ENCODE measurements at places on chromosomes 1 and 21.

DNA sequence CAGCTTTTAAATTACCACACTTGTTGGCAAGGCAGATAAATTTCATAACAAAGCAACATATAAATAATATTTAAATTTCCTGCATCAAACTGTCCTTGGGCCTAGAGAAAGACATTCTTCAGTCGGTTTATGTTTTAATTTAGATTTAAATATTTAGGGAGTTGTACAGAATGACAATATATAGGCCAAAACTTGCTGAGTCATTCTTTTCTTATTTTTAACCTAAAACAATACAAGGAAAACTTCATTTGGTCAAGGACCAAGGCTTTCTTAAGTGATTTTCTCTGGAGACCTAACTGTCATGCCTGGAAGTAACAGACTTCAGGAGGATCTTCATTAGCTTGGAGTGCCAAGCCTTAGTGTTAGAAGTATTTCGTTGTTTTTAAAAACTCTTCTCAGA, 5.6 kb downstream of the MAP10 start:
- no peak for DNase-seq

DNA sequence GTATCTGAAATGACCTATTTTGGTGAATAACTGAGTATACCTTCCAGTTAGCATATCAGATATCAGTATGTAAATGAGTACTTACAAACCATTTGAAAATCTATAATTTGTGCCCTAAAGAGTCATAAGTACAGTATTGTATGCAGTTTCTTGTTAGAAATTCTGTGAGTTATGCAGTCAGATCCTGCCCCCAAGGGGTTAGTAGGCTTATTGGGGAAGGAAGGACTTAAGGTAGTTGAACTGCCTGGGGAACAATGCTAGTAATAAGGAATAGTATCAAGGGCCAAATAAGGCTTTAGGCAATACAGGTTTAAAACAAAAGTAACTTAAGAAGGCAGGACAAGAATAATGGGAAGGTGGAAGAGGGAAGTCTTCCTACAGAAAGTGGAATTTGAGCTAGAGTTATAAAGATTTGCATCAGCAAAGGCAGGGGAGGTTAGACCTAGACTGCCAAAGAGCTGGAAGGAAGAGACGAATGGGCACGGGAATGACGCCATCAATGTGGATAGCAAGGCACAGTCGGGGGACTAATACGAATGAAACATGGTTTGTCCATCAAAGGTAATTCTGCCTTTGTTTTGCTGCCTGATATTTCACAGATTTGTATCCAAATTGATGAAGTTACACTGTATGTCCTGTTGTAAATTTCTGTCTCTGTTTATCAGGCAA, 182.9 kb upstream of the DPYD start:
- DNase-seq = peak; percentile 65

- DNase-seq = no peak
Measured at GRCh38 chr21:42200906-42201614, 17.9 kb upstream of the ABCG1 start.

DNA sequence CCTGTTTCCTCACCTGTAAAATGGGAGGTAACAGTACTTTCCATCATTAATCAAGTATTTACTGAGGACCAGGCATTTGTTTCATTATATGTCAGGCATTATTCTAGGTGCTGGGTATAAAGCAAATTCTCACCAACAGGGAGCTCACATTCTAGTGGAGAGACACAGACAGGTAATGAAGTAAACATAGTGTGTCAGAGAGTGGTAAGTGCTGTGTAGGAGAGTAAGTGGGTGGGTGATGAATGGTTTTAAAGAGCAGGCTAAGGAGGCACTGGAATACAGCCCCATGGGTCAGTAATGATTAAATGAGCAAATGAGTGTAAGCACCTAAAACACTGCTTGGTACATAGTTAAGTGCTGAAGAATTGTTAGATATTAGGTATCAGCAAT, 60.4 kb downstream of the DNTTIP2 start:
- DNase-seq = no peak

DNA sequence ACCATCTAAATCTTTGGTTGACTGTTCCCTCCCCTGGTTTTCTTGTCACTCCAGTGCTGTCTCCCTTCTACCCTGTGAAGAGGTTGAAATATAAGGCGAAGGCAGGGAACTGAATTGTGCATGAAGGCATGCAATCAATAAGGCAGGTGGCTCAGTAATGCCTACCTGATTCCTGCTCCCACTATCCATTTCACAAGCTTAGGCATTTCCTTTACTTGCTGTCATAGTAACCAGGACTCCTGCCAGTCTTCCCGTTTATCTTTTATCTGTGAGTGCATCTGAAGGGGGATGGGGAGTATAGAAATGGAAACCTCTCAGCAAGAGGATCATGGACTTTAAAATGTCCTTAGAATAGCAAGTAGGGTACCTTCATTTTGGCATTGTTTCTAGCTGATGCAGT, 40.5 kb downstream of the MRPS6 start:
- no peak for DNase-seq

DNA sequence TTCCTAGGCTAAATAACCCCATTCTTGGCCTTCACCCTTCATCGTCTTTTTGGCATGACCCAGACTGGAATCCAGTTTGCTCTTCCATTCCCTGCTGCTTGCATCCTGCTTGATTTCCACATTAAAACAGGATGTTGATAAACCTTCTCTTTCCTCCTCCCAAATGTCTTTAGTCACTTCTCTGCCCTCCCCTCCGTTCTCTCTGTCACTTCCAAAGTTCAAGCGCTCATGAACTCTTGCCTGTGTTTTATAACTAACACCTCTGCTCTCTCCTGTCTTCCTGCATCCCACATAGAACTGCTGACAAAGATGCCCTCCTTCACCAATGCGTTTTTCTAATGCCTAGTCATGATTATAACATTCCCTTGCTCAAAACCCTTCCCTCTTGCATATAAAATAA, 65.6 kb upstream of the SLC44A3 start:
- DNase-seq = no peak

DNA sequence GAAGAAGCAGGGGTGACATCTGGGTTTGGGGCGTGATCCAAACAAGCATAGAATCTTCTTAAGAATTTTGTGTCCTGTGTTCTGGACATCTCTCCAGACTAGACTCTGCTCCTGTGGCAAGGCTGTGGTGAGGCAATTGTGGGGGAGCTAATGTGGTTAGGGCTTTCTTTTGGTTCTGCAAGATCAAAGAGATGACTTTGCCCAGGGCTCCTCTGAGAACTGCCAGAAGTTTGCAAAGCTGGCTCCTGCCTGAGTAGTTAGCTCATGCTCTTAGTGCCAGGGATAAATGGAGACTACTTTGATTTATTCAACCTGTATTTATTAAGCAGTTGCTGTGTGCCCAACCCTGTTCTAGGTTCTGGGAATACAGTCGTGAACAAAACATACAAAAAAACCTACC, 34.0 kb upstream of the CRNN start:
- DNase-seq = no peak
